Cerebellar nuclear complex (tissue), 1 donor: ENCODE measurements at places on chromosomes 13 and 19.
A peak's percentile ranks its signal among the peaks of the same experiment; 100 is the strongest.

GRCh38 chr13:113292021-113292862 is 4.8 kb upstream of the LAMP1 start:
- no peak for DNase-seq

GRCh38 chr13:80462567-80462966 is 121.6 kb upstream of the SPRY2 start:
- no peak for DNase-seq

DNA sequence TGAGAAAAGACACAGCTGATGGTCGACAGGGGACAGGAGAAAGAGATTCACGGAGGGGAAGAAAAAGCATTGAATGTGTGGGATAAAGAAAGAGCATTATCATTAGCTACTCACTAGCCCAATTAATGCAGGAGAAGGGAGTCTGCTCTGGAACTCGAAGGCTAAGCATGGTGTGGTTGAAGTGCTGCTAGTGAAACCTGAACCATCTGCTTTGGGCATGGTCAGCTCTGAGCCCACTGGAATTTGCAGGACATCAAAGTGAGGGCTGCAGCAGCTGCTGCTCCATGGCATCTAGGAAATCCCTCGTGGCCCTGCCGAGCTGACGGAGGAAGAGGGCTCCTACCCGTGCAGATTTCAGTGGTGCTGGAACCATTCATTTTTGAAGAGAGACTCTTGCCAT is 320.3 kb downstream of the ATP8A2 start:
- no peak for DNase-seq

- no peak for DNase-seq
Measured at GRCh38 chr19:41253660-41254059, 10.5 kb upstream of the HNRNPUL1 start.

- no peak for DNase-seq
Measured at GRCh38 chr19:30670562-30671366, 298.6 kb downstream of the ZNF536 start.

- no peak for DNase-seq
Measured at GRCh38 chr13:102128216-102128810, 273.5 kb downstream of the FGF14 start.

DNA sequence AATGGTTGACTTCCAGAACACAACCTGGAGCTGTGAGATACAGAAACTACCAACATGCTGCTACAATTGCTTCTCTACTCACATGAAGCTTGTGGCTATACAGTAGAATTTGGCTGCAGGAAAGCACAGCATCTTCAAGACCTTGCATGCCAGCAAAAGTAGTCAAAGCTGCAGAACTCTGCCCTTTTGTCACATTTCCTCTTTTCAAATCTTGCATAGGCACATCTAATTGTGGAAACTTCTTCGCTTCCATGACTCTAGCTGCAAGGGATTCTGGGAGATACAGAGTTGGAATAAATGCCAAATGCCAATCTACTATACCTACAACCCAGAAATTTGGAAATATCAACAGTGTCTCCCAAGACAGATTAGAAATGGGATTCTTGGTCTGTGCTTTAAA is 462.2 kb downstream of the FOXO1 start:
- no peak for DNase-seq

GRCh38 chr13:42631181-42631580 is 57.2 kb downstream of the TNFSF11 start:
- DNase-seq, result no peak

GRCh38 chr13:91493442-91493841 is 95.0 kb downstream of the GPC5 start:
- no peak for DNase-seq

GRCh38 chr19:42177686-42178019 is 39.8 kb downstream of the DEDD2 start:
- DNase-seq, result no peak

DNA sequence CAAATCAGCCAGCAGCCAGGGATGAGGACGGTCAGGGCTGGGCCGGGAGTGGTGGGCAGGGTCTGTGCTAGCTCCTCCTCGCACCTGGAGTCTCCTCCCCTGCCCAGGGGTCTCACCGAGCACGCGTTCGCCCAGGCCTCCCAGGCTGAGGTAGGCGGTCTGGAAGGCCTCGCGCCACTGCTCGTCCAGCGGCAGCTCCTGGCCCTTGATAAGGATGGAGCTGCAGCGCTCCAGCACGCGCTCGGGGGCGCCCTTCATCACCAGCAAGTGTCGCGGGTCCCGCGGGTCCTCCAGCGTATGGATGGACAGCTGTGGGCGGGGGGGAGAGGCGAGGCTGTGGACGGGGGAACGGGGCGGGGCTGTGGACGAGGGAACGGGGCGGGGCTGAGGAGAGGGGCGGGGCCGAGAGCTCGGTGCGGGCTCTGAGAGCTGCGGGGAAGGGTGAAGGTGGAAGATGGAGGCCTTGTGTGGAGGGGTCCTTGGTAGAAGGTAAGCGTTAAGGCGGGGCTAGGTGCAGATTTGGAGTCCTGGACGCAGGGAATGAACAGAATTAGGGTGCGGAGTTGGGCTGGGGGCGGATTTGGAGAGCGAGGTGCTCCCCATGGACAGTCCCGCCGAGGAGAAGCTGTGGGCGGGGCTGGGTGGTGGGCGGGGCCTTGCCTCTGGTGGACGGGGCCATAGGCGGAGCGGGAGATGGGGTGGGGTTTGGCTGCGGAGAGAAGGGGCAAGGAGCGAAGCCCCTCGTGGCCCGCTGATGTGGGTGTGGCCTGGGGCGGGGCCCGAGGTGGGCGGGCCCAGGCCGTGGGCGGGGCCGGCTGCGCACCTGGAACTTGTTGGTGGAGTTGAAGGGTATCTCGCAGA is 5.7 kb downstream of the ATP4A start:
- DNase-seq, result peak; percentile 22

DNA sequence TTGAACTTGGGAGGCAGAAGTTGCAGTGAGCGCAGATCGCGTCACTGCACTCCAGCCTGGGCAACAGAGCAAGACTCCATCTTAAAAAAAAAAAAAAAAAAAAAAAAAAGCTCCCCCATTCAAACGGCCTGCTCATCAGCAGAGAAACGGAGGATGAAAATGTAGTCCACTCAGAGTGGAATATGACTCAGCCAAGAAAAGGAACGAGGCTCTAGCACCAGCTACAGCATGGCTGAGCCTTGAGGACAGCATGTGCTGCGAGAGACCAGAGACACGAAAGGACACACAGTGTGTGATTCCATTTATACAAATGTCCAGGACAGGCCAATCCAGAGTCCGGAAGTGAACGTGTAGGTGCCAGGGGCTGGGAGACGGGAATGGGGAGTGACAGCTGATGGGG is 18.1 kb upstream of the MIER2 start:
- no peak for DNase-seq

DNA sequence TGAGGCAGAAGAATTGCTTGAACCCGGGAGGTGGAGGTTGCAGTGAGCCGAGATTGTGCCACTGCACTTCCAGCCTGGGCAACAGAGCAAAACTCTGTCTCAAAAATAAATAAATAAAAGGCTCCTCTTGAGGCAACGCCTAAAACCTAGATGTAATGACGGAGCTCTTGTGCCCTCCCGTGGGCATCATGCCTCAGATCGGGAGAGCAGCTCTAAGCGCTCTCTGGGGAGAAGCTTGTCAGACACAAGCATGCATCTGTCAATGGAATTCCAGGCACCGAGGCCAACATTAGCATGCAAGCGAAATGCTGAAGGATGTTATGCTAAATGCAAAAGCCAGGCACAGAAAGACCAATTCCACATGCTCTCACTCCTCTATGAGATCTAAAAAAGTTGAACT is 45.6 kb upstream of the MRI1 start:
- DNase-seq, result no peak

DNA sequence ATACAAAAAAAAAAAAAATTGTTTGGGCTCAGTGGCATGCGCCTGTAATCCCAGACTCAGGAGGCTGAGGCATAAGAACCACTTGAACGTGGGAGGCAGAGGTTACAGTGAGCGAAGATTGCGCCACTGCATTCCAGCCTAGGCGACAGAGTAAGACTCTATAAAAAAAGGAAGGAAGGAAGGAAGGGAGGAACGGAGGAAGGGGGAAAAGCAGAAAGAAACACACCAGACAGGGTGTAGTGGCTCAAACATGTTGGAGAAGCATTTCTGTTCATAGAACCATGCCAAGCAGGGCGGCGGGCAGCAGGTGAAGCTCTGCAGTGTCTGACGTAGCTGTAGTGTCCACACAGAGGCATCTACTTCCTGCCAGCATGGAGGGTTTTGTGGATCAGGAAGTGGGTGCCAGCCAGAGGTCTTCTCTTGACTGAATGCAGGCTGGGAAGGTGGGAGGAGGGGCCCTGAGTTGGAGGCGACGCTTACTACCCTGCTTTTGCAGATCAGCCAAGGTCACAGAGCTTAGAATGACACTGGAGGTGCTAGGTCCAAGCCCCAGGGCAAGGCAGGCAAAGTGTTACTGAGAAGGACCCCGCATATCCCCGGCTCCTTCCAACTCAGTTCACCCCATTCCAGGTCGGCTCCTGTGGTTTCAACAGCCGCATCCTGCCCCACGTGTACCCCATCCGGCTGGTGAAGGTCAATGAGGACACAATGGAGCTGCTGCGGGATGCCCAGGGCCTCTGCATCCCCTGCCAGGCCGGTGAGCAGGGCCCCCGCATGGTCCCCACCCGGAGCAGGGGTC is 11.6 kb upstream of the PGLS start:
- DNase-seq, result no peak

GRCh38 chr13:21130116-21130515 is 46.2 kb downstream of the SKA3 start:
- no peak for DNase-seq

GRCh38 chr13:89270736-89271135 is 1599.6 kb downstream of the SLITRK5 start:
- no peak for DNase-seq

DNA sequence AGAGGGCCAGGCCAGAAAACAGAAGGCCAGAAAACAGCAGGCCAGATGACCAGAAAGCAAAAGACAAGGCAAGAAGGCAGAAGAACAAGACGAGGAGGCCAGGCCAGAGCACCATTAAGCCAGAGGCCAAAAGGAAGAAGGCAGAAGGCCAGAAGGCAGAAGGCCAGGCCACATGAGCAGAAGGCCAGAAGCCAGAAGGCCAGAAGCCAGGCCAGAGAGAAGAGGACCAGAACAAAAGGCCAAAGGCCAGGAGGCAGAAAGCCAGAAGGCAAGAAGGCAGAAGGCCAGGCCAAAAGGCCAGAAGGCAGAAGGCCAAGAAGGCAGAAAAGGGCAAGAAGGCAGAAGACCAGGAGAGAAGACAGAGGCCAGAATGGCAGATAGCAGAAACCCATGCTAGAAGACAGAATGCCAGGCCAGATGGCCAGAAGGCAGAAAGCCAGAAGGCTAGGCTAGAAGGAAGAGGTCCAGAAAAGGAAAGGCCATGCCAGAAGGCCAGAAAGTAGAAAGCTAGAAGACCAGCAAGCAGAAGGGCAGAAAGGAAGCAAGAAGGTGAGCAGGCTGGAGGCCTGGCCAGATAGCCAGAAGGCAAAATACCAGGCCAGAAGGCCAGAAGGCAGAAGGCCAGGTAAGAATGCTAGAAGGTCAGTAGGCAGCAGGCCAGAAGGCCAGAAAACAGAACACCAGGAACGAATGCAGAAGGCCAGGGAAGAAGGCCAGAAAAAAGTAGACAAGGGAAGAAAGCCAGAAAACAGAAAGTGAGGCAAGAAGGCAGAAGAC is 187.6 kb downstream of the TUBA3C start:
- DNase-seq, result no peak

DNA sequence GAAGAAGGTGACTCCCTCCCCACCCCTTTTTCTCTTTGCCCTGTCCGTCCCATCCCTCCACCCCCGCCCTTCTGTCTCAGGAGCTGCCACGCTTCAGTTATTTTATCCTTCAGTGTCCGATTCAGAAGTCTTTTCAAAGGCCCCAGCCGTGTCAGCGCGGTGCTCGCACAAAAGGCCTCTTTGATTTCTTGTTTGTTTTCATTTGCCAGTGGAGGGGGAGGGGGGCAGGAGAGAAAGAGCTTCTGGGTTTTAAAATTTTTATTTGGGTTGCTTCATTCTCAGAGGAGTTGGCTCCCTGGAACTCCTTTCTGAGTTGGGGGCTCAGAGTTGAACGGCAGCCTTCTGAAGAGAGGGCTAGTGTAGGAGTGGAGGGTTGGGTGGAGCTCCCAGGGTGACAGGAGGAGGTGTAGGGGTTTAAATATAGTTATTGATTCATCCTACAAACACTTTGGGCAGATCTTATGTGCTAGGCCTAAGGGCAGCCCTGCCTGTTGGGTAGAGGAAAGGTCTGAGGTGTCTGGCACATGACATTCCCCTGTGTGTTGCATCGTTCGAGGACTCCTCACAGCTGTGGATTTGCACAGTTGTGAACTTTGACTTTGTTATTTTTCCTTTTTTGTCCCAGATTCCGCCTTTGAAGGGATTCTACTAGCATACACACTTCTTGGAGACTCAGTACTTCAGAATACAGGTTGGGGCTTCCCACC is 36.8 kb downstream of the NFIX start:
- no peak for DNase-seq

DNA sequence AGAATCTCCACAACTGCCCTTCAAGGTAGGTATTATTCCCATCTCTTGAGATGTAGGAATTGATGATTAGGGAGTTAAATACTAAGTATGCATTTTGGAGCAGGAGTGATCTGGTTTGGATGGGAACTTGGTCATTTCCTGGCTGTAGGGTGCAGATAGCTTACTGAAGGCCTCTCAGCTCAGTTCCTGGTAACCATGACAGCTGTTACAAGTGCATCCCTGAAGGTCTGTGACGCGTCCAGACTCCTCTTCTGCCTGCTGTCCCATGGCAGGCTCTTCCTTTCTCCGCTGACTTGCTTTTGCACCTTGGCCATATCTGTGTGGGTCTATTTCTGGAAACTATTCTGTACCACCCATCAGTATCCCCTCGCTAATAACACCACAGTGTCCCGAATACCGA is 387.8 kb downstream of the ZNF536 start:
- DNase-seq, result no peak

- peak; percentile 6 for DNase-seq
Measured at GRCh38 chr13:28046981-28047380, 53.4 kb downstream of the FLT3 start.

DNA sequence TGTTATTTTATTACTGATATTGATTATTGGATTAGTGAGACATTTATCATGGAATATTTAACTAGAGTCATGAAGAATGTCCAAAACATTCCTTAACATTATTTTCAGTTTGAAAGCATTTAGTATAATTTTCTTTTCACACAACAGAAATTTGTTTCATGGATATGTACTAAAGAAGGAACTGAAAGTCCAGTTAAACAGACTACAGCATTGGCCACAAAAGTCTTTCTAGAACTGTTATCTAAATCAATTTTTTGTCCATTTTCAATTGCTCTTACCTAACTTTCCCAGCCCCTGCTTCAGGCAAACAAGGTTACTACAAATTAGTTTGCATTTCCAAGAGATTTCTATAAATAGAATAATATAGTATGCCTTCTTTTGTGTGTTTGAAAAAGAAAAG is 1018.0 kb upstream of the PCDH20 start:
- DNase-seq, result no peak

DNA sequence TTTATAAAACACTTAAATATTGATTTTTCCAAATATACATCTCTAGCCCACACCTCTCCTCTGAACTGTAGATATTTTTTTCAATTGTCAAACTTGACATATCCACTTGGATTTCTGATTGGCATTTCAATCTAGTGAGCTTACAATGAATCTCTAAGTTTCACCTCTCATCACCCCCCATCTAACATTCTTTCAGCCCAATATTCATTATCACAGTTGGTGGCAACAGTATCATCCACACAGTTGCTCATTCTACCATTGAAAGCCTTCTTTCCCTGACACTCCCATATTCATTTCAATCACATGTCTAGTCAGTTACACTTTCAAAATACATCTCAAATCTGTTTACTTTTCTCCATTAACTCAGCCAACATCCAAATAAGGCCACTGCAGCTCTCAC is 385.2 kb downstream of the PCDH20 start:
- DNase-seq, result no peak
